ENCODE measurements at places on chromosomes 2 and 18. TPM values are rescaled to one million over a fixed set of nuclear protein-coding genes. Genes with fewer than 3 reads are reported as not detected.

DNA sequence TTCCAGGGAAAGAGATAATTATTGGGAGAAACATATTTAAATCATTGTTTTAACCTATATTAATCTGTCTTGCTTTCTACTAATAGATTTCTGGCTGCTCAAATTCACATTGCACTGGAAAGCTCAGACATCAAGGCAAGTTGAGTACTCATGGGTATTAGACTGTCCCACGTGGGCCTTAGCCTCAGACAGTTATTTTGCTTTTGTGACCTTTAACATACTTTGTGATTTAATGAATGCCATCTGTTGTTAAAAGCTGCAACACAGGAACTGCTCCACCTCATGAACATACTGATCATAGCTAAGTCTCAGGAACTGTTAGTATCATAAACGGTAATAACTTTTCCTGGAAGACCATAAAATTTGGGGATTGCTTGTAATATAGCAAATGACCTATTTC is 2.7 kb upstream of the LCT start:
- DNase-seq: no peak

The PRKCE gene
- 26.9 TPM for total RNA-seq

DNA sequence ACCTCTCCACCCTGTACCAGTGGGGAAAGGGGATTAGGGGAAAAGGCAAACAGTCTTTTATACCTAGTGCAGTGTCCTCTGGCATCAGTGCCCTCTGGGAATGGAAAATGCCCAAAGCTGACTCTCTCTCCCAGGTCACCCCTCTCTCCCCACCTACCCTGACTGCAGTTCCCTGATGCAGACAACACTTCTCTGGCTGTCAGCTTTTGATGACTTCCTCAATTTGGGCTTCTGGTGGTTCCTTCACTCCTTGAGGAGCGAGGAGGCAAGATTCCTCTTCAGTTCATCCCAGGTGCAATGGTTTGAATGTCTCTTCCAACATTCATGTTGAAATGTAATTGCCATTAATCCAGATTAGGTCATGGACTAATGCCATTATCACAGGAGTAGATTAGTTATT is 19.7 kb upstream of the PPM1B start:
- DNase-seq: no peak

The HTR2B gene
- total RNA-seq: 4.9 TPM

GRCh38 chr2:127611076-127611925 is 34.7 kb upstream of the GPR17 start:
- DNase-seq: peak; percentile 68

DNA sequence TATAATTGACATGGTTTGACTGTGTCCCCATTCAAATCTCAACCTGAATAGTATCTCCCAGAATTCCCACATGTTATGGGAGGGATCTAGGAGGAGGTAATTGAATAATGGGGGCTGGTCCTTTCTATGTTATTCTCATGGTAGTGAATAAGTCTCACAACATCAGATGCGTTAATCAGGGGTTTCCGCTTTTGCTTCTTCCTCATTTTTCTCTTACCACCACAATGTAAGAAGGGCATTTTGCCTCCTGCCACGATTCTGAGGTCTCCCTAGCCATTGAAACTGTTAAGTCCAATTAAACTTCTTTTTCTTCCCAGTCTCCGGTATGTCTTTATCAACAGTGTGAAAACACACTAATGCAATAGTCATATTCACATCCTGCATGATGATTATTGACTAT is 1073.3 kb upstream of the CDH2 start:
- DNase-seq: no peak

DNA sequence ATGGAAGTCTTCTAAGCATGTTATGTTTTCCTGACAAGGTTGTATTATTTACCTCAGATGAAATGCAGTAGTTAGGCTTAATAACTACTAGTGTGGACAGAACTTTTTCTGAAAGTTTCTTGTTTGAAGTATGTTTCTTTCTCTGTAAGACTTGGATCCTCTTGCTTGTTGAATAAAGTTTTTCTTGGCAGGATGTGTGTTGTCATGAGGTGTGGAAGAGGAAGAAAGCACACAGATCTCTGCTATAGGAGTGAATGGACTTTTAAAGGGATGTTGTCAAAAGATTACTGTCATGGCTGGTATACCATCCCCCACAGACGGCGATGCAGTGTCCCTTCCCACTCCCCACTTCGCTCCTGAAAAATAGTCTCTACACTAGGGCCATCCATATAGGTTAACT is 2.6 kb downstream of the CAB39 start:
- DNase-seq: no peak

The CTIF gene
- total RNA-seq: 116 TPM

The CD8B2 gene
- not detected for total RNA-seq

DNA sequence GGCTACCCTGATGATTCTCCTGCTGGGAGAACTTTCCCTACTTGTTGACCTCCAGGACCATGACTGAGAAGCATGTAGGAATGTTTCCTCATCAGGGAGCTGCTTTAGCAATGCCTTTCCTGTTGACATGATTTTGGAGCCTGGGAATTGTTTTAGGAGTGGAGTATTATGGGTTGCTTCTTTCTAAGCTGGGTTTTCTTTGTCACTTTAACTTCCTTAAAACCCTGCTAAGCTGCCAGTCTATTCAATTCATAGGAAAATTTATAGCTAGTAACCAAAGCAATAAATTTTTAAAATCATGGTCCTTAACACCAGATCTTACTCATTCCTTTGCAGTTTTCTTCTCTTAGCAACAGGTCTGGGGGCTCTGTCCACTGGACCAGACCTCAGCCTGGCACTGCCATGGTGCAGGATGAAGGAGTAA is 125.6 kb upstream of the TACR1 start:
- no peak for DNase-seq

The SUPT7L gene
- 22.8 TPM for total RNA-seq

GRCh38 chr2:1561811-1562421 is 148.7 kb downstream of the TPO start:
- no peak for DNase-seq

The HOXD8 gene
- total RNA-seq: 30.6 TPM

DNA sequence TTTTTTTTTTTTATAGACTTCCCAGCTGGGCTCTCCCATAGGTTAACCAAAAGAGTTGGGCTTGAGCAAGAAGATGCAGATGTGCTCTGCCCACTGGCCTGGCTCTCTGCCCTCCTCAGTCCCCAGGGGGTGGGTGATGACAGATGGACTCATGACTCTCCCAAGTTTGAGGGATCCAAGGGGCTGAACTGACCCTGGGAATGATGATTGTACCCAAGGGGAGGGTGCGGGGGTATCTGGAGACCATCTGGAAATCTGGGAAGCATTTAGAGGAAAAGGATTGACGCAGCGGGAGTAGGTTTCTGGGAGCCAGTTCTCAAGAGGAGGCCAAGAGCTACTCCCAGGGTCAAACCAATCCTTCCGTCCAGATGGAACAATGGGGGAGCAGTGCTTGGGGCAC is 330.8 kb downstream of the CYP26B1 start:
- DNase-seq: no peak

GRCh38 chr2:156455361-156455975 is 19.3 kb downstream of the GPD2 start:
- no peak for DNase-seq

- DNase-seq: peak; percentile 87
Observed at GRCh38 chr2:72989770-72990556, 72.6 kb downstream of the EMX1 start.

The RUFY4 gene
- not detected for total RNA-seq

DNA sequence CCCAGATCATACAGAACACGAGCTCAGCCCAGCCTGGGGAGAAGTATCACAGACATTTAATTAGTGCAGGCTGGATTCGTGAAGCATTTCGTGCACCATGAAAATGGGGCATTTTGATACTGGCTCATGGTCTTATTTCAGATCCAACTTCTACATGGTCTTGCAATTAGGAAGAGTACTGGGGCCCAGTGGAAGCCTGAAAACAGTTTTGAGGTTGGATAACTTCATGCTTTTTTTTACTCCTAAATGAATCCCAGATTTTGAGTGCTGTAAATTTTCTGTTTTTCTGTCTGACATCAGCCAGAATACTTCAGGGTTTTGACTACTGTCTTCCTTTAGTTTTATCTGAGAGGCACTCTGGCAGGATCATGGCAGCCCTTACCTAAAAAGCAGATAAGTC is 160.1 kb downstream of the GFPT1 start:
- DNase-seq: no peak

All from posterior vena cava (tissue), 2 donors.